Brain pericyte (primary cell): ENCODE measurements at places on chromosomes 5 and 9.

GRCh38 chr9:129685220-129685932, 19.9 kb downstream of the PRRX2 start:
- no peak for DNase-seq

DNA sequence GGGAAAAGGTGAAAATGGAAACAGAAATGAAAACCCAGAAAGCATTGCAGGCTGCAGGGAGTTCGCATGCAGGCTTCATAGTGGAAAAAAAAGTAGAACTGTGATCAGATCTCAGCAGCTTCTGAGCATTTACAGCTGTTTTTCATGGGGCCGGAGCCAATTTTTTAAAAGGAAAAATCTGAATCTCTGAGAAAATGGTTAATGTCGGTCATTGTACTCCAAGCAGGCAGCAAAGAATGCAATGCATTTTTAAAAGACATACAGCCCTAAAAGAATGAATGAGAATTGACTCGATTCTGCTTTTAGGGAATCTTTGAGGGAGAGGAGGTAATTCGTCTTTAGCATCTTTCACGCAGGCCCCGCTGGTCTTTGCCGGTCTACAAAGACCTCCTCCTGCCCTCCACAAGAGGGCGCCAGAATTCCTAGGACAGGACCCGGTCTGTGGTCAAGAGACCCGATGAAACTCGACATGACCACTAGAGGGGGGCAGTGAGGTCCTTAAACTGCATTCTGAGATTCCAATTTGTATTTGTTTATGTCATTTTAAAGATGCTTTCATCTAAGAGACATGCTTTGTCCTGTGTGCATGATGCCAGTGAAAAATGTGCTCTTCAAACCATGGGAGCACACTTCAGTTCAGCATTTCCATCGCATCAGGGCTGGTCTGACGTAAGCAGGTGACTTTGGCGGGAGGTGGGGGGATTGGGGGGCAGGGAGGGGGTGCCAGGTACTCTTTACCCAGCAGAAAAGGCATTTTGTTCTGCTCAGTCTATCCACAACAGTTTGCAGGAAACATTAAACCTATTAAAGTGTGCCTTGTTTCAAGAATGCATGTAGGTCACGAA, 43.7 kb upstream of the TMEM252 start:
- DNase-seq = peak; percentile 65

DNA sequence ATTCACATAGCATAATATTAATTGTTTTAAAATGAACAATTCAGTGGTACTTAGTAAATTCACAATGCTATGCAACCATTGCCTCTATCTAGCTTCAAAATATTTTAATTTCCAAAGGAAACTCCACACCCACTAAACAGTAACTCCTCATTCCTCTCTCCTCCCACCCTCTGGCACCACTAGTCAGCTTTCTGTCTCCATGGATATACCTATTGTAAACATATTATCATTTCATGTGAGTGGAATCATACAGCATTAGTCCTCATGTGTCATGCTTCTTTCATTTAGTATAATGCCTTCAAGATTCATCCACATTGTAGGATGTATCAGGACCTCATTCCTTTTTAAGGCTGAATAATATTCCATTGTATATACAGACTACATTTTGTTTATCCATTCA, 48.6 kb downstream of the PHF2 start:
- DNase-seq = no peak

GRCh38 chr9:112939418-112939817, 48.7 kb upstream of the SLC46A2 start:
- no peak for DNase-seq

DNA sequence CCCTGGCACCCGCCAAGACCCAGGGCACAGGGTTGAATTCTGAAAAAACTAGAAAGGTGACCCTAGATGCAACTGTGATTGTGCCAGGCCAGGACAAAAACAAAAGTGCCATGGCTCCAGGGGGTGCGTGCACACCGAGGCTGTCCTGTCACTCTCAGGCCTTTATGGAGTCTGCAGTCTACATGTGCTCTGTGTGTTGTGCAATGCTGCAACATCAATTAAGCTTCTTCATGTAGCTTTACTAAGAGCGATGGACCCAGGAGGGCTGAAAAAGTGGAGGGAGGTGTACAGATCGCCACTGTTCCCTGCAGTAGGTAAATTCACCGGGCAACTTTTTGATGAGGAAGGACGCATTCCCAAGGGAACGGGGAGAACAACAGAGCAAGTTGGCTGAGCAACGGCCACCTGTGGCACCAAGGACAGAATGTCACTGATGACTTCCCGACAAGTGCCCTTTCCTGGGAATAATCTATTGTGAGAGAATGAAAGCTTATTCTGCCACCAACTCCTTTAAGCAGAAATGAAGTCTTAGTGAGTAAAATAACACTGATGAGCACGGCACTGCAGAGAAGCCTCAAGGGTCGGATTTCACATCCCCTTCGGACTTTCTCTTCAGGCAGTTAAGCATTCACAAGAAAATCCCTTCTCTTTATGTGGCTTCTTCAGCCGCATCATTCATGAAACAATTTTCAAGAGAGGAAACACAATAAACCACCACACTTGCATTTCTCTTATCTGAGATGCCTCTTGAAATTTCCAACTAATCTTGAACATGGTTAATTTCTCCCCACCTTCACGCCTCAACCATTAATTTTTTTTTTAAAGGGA, 149.6 kb downstream of the DROSHA start:
- DNase-seq = no peak

- no peak for DNase-seq
These were observed 27.2 kb downstream of the RUSC2 start for GRCh38 chr9:35517131-35517530.

GRCh38 chr5:146005264-146005663, 68.9 kb downstream of the SH3RF2 start:
- DNase-seq = no peak
